ENCODE measurements at places on chromosomes 3 and 15. TPM values are rescaled to one million over a fixed set of nuclear protein-coding genes. Genes with fewer than 3 reads are reported as not detected.

GRCh38 chr3:195601382-195601781, 17.6 kb upstream of the APOD start:
- DNase-seq: no peak

- DNase-seq: no peak
Measured at GRCh38 chr3:190543671-190544070, 29.8 kb downstream of the IL1RAP start.

DNA sequence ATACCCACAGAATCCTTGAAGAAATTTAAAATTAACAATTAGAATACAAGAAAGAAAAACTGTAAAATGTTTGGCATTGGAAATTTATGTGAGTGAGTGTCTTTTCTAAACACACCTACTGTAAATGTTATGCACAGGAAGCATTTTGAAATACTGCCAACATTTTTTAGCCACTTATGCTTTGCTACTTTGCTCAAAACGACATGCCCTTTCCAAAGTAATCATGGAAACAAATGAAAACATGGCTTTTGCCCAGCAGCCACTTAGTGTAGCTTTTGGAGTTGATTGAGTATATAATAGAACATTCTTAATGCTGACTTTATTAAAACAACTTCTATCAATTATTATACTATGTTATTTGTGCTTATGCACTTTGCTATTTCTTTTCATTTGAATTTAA, 823.0 kb downstream of the CADM2 start:
- DNase-seq: no peak

- no peak for DNase-seq
Measured at GRCh38 chr3:48544141-48544540, 12.5 kb downstream of the PFKFB4 start.

DNA sequence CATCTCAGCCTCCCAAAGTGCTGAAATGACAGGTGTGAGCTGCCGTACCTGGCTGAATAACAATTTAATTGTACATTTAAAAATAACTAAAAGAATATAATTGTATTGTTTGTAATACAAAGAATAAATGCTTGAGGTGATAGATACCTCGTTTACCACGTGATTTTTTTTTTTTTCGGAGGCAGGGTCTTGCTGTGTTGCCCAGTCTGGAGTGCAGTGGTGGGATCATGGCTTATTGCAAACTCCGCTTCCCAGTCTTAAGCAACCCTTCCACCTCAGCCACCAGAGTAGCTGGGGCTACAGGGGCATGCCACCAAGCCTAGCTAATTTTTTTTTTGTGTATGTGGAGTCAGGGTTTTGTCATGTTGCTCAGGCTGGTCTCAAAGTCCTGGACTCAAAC, 15.8 kb downstream of the MFN1 start:
- DNase-seq: no peak

DNA sequence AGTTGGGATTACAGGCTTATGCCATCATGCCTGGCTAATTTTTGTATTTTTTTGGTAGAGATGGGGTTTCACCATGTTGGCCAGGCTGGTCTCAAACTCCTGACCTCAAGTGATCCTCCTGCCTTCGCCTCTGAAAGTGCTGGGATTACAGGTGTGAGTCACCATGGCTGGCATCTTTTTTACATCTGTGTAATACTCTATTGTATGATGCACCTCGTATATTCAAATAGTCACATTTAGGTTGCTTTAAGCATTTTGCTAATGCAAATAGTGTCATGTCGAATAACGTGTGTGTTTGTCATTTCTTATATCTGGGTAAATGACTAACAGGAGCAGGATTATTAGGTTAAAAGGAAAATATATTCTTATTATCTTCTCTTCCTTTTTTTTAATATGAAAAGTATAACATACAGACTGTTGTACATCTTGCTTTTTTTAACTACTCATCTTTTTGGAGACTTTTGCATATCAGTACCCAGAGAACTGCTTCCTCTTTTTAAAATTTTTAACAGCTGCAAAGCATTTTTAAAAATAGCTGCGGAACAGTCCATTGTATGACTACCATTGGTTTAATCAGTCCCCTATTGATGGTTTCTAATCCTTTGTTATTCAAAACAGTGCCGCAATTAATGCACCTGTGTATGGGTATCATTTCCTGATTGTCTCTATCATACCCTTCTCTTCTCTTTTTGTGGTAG, 13.4 kb downstream of the SCAMP5 start:
- no peak for DNase-seq

DNA sequence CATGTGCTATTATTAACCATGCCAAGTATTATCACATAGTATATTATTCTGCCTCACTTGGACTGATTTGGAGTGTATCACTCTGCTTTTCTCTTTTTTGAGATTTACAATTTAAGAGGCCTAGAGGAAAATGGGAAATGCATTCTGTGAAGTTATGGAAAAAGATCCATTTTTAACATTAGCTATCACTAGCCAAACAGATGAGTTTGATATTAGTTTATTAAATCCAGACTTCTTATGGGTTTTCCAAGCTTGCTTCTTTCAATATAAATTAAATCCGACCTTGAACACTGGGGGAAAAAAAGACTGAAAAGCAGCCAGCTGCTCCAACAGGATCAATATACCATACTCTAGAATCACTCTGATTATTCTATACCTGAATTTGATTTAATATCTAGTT, 30.1 kb upstream of the PLOD2 start:
- DNase-seq: no peak

GRCh38 chr3:64143409-64144130, 81.7 kb downstream of the PRICKLE2 start:
- DNase-seq: no peak

- no peak for DNase-seq
Measured at GRCh38 chr3:72973031-72973723, 23.4 kb upstream of the PPP4R2 start.

GRCh38 chr3:60475096-60475495, 776.2 kb downstream of the FHIT start:
- no peak for DNase-seq

DNA sequence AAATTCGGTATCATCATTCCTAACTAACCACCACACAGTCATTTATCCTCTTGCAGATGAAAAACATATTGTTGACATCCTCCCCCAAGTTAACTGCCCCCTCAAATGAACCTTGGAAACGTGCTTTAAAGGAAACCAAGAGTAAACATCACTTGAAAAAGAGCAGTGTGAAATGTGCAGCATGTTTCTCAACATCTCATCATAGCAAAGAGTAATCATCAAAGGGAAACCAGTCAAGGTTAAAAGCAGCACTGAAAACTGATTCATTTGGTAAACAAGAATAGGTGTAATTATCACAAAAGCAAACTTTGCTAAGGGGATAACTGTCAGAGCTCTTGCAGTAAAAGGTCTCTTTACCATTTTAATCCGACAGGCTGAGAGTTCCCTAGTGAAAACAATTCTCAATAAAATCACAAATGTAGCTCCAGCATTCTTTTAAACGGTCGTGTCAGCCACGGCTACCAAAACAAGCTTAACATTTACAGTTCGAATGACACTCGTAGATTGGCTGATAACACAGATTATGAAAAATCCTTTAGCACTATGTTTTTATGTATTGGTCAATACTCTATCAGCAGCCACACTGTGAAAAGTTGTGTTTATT, 461.0 kb downstream of the GBE1 start:
- DNase-seq: no peak

DNA sequence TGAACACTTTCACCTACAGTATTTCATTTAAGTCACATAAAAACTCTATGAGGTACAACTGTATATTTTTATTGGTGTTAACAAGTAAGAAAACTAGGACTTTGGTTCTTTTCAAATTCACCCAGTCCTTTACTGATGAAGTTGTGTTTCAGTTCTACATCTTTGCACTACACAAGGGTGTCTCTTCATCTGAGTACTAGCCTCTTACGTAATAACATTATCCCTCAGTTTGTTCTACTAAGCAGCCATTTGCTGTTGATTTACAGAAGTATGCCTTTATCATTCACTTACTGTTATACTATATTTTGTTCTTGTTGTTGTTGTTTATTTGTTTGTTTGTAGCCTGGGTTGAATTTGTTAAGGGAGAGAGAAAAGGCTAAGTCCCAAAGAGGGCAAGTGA, 311.9 kb downstream of the PLOD2 start:
- DNase-seq: no peak

DNA sequence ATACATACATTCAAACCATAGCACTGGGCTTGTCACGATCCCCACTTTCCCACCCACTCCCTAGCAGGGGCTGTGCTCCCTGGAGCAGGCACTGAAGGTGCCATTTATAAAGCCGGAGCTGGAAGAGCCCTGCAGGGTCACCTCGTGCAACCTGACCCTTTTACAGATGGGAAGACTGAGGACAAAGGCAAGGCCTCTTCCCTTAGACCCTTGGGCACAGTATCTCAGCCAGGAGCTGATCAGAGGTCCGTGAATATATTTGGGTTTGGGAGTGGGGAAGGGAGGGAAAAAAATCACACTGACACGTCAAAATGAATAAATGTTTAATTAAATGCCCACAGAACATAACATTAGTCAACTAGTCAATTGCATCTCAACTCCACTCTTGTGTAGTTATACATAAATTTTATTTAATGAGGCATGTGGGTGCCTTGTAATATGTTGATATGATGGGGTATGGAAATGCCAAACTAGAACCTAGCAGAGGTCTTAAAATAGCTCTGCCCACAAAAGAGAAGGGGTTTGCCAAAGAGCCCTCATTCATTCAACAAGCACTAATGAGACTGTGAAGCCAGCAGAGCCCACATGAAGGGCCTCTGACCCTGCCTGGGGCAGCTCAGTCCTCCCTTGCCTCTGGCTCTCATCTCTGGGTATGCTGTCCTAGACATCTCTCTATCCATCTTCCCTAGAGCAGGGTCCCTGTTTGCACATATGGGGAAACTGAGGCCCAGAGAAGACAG, 119.4 kb downstream of the NUP210 start:
- no peak for DNase-seq

- no peak for DNase-seq
Measured at GRCh38 chr15:41125931-41126642, 10.0 kb upstream of the INO80 start.

GRCh38 chr3:157127831-157128767, 31.8 kb downstream of the CCNL1 start:
- no peak for DNase-seq

DNA sequence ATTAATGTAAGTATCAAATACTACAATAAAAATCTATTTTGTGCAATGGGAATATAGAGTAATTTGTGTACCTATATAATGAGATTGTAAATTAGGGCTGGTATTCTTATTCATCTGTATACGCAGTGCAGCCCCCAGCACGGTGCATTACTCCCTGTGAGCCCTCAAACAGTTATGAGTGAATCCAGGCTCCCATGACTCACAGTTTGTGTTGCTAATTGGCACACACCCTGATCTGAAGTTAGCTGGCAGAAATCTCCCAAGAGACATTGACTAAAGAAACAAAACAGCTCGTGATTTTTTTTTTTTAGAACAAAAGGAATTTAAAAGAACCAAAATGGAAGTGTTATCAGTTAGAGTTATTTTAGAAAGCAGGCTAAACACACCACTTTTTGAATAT, 15.7 kb downstream of the GK5 start:
- DNase-seq: peak; percentile 66

DNA sequence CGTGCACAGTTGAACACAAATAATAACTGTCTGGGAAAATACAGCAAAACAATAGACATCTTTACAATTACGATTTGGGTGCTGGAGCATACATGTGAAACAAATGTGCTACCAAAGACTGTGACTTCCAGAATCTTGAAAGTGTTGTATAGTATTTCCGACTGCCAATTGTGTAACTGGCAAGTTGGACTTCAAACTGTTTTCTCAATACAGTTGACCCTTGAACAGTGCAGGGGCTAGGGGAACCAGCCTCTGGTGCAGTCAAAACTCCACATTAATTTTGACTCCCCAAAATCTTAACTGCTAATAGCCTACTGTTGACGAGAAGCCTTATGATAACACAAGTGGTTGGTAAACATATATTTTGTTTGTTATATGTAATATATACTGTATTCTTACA, 904.2 kb downstream of the EPHA3 start:
- no peak for DNase-seq

DNA sequence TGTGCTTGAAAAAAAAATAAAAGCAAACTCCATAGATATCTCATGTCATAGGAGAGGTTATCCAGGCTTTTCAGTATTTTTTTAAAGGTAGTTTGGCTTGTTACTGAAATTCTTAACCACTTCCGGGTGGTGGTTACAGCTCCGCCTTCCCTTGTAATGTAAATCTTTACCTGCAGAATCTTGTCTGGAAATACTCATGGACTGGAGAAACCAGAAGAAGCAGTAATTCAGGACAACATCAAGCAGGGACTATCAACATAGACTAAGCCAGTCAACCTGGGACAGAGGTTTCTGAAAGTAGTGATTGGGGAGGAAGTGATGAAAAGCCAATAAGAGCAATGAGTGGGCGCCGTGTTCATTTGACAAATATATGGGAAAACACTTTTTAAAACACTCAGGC, 78.9 kb upstream of the SKOR1 start:
- no peak for DNase-seq

GRCh38 chr15:46607077-46607476, 972.2 kb downstream of the SQOR start:
- no peak for DNase-seq

- DNase-seq: no peak
Measured at GRCh38 chr15:58454950-58455401, 23.2 kb downstream of the LIPC start.

DNA sequence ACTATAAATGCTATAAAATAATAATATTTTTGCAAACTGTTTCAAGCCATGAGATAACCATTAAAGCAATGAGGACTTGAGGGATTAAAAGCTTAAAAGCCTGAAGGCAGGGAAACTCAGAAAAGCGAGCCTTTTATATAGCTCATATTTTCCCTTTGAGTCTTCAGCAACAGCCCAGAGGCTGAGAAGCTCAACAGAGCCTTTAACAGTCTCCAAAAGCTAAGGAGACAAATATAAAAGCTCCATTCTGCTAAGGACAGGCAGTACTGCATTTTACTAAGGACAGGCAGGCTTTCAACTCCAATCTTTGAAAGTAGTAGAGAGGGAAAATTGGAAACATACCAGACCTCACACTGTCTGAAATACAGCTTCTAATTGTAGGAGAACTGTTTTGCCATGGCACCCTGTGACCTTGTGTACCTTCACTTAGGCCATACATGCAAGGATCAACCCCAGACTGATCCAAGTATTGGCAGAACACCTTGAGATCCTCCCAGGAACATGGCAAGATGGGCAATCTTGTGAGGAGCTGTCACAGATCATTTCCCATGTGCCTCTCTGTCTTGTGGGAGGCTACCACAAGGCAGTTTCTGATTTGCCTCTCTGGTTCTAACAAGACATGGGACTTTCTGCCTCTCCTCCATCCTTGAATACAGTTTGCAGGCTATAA, 53.1 kb upstream of the ARNT2 start:
- no peak for DNase-seq

The LRRC34 gene
- total RNA-seq: 2.4 TPM

The ZIC4 gene
- 0.99 TPM for total RNA-seq

The GRM2 gene
- 0.18 TPM for total RNA-seq

The P2RY13 gene
- not detected for total RNA-seq

The APOD gene
- total RNA-seq: 25.1 TPM

The IMPG2 gene
- 0.33 TPM for total RNA-seq

The ONECUT1 gene
- total RNA-seq: not detected

The RTP3 gene
- total RNA-seq: 0.07 TPM

The ZFYVE19 gene
- total RNA-seq: 13.9 TPM

The GOLGA6L4 gene
- total RNA-seq: 0.60 TPM

The NECTIN3 gene
- total RNA-seq: 64.5 TPM

The TNNC1 gene
- 0.18 TPM for total RNA-seq

The KBTBD13 gene
- total RNA-seq: not detected

The RBP2 gene
- total RNA-seq: not detected

The RASGRP1 gene
- 0.04 TPM for total RNA-seq

The SERINC4 gene
- total RNA-seq: not detected

The KCNMB3 gene
- 0.46 TPM for total RNA-seq

The LSAMP gene
- not detected for total RNA-seq

Data from pulmonary artery endothelial cell (primary cell).